ENCODE measurements at places on chromosomes 6 and 20.

GRCh38 chr6:13238017-13238416, 90.3 kb downstream of the TBC1D7 start:
- no peak for DNase-seq

DNA sequence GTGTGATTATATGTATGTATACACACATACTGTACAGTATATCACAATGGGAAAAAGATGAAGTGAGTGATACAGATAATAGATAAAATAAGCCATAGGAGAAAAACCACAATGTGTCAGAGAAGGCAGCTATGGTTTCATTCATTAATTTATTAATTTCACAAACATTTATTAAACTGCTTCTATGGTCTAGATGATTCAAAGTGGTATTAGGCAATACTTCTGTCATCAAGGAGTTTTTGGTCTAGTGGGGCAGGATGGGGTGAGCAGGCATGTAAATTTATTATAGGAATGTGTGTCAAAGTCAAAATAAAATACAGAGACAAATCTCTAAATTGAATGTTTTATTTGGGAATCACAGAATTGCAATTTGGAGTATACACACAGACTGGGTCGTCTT, 65.2 kb upstream of the ANKEF1 start:
- no peak for DNase-seq

DNA sequence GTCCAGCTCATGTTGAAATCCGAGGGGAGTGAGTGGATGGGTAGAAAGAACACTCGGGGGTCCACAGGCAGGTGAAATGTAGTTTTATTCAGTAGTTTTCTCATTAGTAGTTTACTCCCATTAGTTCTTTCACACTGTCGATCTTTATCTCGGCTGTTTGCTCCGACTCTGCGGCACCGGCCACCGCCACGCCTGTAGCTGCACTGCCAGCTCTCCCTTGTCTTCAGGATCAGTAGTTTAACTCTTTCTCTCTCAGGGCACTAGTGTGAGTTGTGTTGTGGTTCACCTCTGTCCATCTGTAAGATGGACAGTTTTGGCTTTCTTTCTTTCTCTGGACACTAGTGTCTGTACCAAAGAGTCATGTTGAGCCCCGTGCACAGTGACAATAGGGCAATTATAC, 195.7 kb downstream of the LMBRD1 start:
- no peak for DNase-seq

- no peak for DNase-seq
Observed at GRCh38 chr6:35973670-35974222, 50.7 kb downstream of the SLC26A8 start.

DNA sequence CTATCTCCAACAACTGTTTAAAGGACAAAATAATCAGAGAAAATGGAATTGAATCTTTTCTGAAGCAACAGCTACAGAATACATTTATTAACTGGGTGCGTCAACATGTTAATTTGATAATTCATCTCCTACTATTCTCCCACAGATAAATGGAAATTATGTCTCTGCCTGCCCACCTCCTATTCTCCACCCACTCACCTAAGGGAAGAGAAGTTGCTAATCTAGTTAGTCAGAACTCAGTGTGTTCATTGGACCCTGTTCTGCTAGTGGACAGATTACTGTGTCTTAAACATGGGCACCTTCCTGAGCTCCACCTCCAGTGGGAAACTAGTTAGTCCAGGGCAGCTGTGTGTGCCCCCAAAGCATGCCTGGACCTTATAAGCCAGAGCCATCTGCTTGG, 41.0 kb downstream of the METTL24 start:
- no peak for DNase-seq

GRCh38 chr20:6975311-6975710, 207.8 kb downstream of the BMP2 start:
- no peak for DNase-seq

DNA sequence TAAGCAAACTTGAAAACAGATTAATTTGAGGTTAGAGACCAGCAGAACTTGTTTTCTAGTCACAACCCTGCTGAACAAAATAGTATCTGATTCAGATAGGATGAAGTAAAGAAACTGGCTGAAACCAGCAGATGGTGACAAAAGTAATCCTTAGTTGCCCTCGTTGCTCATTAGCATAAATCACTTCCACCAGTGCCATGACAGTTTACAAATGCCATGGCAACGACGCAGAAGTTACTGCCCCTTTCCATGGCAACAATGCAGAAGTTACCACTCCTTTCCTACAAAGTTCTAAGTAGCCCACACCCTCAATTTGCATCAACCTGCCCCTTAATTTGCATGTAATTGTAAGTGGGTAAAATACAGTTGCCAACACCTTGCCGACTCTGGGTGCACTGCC, 23.7 kb downstream of the SNRPB start:
- DNase-seq: no peak

DNA sequence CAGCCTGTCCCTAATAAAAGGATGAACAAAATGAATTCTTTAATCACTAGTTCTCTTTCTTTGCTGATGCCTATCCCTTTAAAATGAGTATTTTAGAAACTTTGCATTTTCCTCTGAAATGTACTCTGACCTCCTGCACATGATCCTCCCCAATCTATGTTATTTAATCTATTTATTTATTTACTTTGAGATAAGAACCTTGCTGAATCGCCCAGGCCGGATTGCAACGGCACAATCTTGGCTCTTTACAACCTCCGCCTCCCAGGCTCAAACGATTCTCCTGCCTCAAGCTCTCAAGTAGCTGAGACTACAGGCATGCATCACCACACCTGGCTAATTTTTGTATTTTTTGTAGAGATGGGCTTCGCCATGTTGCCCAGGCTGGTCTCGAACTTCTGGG, 27.9 kb downstream of the ADTRP start:
- DNase-seq: peak; percentile 74

DNA sequence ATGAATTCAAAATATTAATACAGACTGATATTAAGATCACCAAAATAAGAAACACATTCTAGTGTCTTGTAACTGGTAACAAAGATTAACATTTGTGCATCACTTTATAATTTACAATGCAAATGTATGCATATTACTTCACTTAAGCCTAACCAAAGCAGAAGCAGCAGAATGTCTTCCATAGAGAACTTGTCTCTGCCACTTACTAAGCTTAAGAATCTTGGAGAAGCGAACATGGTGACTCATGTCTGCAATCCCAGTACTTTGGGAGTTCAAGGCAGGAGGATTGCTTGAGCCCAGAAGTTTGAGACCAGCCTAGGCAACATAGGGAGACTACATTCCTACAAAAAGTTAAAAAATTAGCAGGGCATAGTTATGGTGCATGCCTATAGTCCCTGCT, 18.8 kb downstream of the AK9 start:
- peak; percentile 28 for DNase-seq

GRCh38 chr6:30155520-30156261, 5.3 kb downstream of the TRIM10 start:
- DNase-seq: peak; percentile 45

DNA sequence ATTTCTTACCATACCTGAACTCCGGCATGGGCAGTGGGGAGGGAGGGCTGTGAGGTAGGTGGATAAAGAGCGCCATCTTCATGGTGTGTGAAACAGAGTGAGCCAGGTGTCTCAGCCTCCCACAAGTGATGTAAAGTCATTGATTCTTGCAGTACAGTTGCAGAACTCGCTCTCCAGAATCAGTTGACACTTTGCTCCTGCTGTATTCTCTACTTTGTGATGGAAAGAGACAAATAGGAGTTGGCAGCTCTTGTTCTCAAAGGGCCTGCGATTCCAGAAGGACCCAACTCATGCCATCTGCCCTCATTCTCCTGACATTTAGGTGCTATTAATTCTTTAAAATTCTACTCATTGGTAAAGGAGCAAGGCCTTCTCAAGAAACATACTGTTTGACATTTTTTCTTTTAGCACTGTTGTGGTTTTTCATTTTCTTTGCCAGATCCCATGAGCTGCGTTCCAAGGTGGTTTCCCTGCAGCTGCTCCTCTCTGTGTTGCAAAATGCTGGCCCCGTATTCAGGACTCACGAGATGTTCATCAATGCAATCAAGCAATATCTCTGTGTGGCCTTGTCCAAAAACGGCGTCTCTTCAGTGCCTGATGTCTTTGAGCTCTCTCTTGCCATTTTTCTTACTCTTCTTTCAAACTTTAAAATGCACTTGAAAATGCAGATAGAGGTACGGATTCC, 49.3 kb downstream of the ARFGEF2 start:
- DNase-seq: no peak

- DNase-seq: no peak
Observed at GRCh38 chr6:118935331-118935668, 341 bp upstream of the MCM9 start.

DNA sequence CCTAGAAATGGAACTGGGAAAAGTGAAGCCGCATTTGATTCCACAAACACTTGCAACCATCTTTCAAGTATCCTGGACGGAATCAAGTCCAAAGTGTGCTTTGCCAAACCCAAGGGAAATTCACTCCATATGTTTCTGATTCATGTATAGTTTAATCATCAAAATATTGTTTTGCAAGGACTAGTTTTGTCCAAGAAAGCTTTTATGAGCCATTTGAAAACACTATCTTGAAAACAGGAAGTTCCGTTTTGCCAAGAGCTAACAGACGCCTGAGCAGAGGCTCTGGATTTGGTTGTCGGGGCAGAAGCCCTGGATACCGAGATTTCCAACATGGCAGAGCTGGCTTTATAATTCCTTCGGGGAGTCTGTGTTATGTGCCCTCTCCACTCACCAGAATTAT, 251.1 kb downstream of the PHACTR1 start:
- peak; percentile 65 for DNase-seq

GRCh38 chr6:113622254-113622653, 234.9 kb upstream of the MARCKS start:
- DNase-seq: no peak

GRCh38 chr6:37308069-37308815, 45.5 kb upstream of the RNF8 start:
- peak; percentile 72 for DNase-seq

DNA sequence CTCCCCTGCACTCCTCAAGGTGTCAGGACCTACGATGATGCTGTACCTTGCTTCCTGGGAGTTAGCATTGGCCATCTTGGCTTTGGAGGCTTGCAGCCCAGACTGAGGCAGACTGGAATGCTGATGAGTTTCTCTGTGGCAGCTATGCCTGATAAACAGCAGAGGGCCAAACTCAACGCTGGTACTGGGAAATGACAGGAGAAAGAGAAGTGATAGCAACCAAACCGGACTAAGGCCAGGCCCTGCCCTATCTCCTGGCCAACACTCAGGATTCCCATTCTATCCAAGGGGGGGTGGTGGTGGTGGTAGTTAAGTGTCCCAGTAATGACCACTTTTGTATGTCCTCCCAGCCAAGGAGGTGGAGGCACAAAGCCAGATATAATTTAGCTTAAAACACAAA, 90.0 kb upstream of the DTNBP1 start:
- no peak for DNase-seq

DNA sequence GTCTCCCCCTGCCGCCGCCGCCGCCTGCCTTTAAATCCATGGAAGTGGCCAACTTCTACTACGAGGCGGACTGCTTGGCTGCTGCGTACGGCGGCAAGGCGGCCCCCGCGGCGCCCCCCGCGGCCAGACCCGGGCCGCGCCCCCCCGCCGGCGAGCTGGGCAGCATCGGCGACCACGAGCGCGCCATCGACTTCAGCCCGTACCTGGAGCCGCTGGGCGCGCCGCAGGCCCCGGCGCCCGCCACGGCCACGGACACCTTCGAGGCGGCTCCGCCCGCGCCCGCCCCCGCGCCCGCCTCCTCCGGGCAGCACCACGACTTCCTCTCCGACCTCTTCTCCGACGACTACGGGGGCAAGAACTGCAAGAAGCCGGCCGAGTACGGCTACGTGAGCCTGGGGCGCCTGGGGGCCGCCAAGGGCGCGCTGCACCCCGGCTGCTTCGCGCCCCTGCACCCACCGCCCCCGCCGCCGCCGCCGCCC, 474 bp downstream of the CEBPB start:
- DNase-seq: peak; percentile 52

- peak; percentile 24 for DNase-seq
Observed at GRCh38 chr20:13101706-13102105, 92.9 kb downstream of the SPTLC3 start.

- no peak for DNase-seq
Observed at GRCh38 chr6:39841291-39841690, 49.1 kb downstream of the DAAM2 start.

DNA sequence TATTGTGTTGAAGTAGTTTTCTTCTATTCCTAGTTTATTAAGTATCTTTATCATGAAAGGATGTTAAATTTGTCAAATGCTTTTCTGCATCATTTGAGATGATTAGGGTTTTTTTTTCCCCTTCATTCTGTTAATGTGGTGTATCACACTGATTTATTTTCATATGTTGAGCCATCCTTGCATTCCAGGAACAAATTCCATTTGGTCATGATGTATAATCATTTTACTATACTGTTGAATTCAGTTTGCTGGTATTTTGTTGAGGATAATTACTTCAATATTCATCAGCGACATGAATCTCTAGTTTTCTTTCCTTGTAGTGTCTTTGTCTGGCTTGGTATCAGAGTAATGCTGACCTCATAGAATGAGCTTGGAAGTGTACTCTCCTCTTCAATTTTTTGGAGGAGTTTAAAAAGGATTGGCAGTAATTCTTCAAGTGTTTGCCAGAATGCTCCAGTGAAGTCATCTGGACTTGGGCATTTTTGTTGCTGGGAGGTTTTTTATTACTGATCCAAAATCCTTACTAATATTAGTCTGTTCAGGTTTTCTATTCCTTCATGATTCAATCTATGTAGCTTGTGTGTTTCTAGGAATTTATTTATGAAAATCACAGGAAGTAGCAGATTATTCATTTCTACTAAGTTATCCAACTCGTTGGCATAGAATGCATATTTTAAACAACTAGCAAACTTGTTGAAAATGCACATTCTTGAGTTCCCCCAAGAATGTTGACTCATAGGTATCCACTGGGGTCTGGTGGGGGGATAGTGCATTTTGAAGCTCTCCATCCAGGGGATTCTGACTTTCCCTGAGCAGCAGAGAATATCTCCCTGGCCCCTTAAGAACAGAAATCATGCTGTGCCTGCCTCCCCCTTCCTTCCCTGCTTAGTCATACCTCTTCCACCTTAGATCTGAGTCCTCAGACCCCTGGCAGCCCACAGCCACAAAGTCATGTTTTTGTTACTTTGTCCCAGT, 187.1 kb downstream of the BMP7 start:
- no peak for DNase-seq

- DNase-seq: no peak
Observed at GRCh38 chr6:45441851-45442453, 64.2 kb upstream of the SUPT3H start.

GRCh38 chr6:63677282-63677681, 41.7 kb downstream of the PHF3 start:
- DNase-seq: no peak

- no peak for DNase-seq
Observed at GRCh38 chr20:59512651-59513050, 91.7 kb upstream of the PHACTR3 start.

Measured in fibroblast of the aortic adventitia (primary cell).